ENCODE measurements at places on chromosomes 2 and 18.

DNA sequence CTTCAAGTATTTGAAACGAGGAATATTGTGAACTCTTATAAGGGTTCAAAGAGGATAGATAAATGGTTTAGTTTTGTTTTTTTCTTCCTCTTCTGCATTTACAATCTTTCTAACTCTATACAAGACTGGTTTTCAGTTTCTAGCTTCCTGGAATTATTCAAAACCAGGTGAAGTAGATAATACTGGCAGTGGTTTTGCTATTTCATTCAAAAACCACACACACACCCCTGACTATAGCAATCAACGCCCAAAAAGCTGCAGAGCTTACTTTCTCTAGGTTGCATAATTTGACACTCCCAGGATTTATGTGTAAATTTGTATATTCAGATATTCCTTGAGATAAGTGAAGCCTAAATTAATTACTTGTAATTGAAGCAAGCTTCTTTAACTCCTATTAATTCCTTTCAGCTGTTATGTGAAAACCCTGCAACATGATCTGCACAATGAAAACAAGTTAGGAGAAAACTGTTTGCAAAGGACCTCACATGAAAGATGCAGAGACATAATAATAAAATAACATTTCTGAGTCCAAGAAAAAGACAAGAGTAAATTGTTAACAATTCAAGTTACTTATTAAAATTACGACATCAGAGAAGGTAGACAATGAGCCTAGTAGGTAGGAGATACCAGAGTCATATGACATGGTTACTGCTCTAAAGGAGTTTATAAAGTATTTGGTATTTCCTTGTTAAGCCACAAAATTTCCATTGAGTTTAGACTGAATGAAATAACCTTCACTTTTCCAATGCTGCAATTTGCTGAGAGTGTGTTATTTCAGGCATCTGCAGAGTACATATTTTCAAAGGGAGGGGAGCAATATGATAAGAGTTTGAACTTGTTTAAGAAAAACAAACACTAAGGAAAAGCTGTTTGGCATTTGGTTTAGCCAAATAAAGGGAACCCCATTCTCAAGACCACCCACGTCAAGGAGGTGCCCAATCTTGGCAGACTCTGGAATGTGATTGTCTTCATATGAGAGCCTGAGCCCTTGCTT lies 1.6 kb upstream of the NFE2L2 start:
- DNase-seq = no peak

- no peak for DNase-seq
Measured at GRCh38 chr2:202488671-202489070, 112.5 kb downstream of the BMPR2 start.

GRCh38 chr18:75482880-75483279 lies 55.4 kb upstream of the SMIM21 start:
- no peak for DNase-seq

DNA sequence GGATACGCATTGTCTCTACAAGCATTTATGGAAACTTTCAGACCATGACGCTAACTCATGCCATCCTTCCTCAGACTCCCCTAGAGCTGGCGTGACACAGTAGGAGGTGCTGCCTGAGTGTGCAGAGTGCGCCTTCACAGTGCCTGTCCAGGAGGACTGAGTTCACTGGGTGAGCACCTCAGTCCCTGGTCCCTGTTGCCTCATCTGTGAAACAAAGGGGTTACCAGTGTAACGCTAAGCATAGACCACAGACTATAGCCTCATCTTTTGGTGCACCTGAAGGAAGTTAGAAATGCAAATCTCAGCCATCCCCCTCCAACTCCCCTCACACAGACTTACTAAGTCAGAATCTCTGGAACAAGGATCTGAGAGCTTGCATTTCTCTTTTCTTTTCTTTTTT lies 142.8 kb downstream of the TMEM17 start:
- no peak for DNase-seq

GRCh38 chr2:10688921-10689807 lies 611 bp downstream of the NOL10 start:
- no peak for DNase-seq

GRCh38 chr2:229703909-229704630 lies 10.3 kb downstream of the DNER start:
- no peak for DNase-seq

DNA sequence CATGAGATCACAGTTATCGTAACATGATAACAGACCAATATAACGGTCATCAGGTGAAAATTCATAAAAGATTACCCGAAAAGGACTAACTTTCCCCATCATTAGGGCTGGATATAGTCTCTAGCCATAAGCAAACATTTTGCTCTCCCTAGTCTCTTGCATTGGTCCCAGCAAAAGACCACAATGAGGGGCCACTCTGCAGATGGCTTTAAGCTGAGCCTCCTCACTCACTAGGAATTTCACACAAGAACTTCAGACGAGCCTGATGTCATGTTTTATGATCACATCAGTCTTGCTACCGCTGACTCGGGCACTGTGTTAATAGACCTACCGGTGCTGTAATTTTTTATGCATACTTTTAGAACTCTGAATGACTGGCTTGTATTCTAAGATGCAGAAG lies 35.2 kb downstream of the STK17B start:
- no peak for DNase-seq

DNA sequence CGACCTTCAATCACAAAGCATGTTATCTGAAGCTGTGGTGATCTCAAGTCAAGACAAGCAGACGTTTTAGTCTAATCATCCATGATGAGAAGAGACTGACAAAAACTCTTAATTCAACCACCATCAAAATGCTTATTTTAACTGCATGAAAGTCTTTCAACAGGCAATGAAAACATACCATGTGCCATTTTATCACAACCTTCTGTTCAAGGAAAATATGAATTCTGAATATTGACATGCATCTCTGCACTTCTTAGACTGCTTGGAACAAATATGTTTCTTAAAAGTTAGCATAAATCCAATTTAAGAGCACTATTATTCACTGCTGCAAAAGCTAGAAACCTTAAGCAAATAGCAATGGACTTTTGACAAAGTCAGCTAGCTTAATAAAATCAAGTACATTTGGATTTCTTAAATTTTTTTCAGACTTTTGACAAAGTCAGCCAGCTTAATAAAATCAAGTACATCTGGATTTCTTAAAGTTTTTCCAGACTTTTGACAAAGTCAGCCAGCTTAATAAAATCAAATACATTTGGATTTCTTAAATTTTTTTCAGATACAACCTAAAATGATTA lies 70.9 kb downstream of the OLA1 start:
- DNase-seq = no peak

DNA sequence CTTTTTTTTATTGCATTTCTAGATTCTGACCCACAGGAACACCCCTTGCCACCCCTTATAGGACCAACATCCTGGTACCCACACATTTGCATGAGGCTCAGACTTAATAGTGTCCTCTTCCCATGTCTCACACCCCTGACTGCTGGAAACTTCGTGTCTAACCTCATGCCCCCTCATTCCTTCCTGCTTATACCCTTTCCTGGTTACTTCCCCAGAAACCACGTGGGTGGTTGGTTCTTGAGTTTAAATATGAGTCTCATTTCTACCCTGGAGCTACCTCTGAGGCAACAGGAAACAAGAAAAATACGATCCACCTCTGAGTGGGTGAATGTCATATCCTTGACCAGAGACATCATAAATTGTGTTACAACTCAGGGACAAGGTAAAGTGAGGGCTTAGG lies 1.6 kb downstream of the TNP1 start:
- no peak for DNase-seq

DNA sequence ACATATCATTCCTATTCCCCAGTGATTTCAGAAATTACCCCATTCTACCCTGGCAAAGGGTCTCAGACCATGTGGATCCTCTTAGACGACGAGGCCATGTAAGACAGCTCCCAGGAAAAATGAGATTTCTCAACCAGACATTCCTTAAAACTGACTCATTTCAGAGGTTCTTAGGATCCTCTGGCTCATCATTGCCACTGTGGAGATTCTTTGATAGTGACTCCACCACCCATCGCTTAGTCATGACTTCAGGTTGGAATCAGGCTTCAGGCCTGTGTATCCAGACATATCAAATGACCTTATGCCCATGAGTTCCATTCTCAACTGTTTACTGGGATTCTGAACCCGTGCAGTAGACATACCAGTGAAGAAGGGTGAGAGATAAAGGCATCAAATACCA lies 245.6 kb upstream of the TCF4 start:
- no peak for DNase-seq

GRCh38 chr2:223404616-223405015 lies 197.5 kb downstream of the SCG2 start:
- no peak for DNase-seq

DNA sequence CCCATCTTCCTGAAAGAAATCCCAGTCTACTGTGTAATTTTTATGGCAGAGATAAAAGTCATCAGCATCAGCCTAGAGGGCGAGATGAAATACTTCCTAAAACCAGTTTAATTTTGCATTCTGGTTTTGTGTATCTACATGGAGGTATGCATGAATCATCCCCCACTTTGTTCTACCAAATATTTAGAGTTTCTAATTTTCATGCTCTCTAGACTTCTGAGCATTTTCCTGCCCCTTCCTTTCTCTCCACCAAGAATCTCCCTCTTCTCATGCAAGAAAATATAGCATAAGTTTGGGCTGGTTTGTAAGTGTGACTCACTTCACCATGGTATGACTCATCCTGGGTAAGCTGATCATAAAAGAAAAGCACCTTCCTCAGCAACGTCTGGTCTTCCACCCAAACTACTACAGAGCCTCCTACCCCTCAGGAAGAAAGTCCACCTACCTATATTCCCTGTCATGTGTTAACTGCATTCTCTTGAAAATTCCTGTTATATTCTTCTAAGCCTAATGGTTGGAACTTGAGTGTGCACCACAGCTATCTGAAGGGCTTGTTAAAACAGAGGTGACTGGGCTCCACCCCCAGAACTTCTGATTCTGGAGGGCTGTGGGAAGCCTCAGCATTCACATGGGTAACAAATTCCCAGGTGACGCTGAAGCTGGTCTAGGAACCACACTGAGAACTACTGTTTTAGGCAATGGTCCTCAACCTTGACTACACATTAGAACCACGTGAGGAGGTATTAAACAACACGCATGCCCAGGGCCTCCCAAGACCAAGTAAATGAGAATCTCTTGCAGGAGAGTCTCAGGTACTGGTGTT lies 37.4 kb upstream of the RAPGEF4 start:
- DNase-seq = no peak

- DNase-seq = no peak
Measured at GRCh38 chr2:183967756-183968155, 630.6 kb upstream of the ZNF804A start.

DNA sequence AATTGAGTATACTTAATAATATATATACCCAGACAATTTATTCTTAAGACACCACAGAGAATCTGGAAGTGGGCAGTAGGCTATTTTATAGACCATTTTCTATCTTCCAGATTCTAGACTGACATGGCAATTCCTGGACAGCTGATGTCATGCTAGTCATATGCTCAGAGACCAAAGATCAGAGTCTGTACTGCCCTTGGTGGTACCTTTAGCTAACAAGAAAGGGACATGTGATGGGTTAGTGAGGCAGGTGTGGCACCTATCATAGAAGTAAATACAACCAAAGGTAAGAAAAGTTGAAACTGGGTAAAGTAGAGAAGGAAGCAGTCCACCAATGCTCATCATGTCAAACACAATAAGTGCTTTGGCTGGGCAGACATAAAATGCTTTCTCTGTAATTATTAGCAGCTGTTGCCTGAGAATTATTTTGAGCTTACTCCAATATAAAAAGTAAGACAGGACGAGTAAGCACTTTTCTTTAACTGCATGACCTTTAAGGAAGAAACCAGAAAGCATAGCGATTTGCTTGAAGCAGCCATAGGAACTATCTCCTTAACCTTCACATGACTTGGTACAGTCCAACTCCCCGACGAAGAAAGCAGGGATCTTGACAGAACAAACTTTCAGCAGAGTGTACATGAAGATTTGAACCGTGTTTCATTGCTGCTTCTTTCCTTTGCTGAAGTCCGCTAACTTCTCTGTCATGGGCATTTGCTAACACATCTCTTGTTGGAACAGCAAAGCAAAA lies 47.1 kb downstream of the SLC40A1 start:
- DNase-seq = no peak

DNA sequence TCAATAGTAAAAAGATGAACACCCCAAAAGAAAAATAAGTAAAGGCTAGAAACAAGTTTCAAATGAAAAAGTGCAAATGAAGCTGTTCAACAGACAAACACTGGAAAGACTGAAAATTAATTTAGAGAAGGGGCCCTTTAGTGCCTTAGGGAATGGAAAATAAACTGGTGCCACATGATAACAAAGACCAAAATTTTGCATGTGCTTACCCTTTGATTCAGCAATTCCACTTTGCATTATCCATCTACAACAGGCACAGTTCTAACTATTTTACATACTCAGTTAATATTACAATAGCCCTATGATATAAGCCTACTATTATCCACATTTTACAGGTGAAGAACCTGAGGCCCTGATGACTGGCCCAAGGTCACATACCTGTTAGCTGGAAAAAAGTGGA lies 183.9 kb downstream of the NBAS start:
- no peak for DNase-seq

GRCh38 chr2:122884889-122885288 lies 1129.4 kb downstream of the TSN start:
- no peak for DNase-seq

DNA sequence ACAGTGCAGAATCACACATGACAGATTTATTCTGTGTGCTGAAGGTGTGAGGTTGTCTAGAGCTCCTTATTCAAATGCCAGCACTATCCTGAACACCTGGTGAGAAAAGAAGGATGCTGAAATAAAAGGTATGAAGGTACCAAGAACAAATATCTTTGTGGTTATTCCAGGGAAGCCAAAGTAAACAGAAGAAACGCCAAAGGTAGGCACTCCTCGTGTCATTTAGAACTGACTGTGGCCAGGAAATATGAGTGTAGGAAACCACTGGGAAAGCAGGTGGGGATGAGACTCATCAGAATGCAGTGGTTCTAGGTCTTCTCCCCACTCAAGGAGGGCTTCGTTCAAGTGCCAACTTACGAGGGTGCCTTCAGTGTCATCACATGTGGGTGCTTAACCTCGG lies 80.8 kb downstream of the KIF5C start:
- no peak for DNase-seq

DNA sequence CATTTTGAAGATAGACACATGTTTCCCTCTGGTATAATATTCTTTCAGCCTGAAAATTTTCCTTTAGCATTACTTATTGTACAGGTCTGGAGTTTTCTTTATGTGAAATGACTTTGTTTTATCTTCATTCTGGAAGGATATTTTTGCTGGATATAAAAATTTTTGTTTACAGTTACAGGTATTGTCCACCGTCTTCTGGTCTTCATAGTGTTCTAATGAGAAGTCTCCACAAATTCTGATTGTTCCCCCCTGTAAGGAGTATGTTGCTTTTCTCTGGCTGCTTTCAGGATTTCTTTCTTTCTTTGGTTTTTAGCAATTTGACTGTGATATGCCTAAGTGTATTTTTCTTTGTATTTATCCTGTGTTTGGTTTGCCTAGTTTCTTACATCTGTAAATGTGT lies 15.0 kb downstream of the UBXN4 start:
- no peak for DNase-seq

Data from NCI-H524 treated with DMSO at 0.1 percent for 48 hours (cell line).